ENCODE measurements at places on chromosomes 2 and 18. TPM values are rescaled to one million over a fixed set of nuclear protein-coding genes. Genes with fewer than 3 reads are reported as not detected.

The LRRTM1 gene
- total RNA-seq, result not detected

DNA sequence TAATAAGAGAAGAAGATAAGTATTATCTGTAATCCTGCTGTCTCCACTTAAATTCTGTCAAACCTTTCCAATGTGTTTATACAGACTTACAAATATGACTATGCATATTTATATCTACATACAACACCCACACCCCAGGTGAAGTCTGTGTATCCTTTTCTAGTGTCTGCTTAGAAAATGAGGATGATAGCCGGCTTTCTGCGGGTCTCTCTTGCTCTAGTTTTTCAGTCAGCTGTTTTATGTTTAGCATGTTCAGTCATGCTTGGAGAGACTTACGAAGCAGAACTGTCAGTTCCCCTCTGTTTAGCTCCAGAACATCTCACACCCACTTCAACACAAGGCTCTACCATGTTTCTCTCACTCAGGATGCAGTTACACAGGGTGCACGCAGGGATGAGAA lies 137.3 kb upstream of the NFATC1 start:
- H3K27ac ChIP-seq, result no peak overlapping the region
- no peak for DNase-seq
- H3K4me1 ChIP-seq, result no peaks in the 10 kb centered on the region
- no peaks in the 10 kb centered on the region for H3K27me3 ChIP-seq
- H3K4me3 ChIP-seq, result no peak overlapping the region
- peaks cover 2% of the 10 kb centered on the region for H3K36me3 ChIP-seq

GRCh38 chr2:113032737-113033136 lies 19.9 kb downstream of the IL36B start:
- H3K27ac ChIP-seq, result no peak overlapping the region
- H3K27me3 ChIP-seq, result peaks cover 48% of the 10 kb centered on the region
- H3K4me3 ChIP-seq, result no peak overlapping the region

DNA sequence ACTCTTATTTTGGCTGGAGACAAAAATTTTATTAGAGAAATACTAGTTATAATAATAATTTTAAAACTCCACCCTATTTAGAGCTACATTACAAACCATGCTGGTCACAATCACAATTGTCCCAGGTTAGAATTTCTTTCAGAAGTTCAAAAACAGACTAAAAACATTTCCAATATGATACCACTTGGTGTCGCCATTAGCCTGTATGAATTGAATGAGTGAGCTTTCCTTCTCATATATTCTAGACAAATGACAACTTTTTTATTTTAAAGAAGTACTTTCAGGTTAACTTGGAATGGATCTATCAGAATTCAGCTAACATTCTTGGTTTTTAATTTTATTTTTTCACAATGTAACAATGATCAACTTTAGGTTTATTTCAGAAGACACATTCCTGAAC lies 48.0 kb downstream of the SERPINB8 start:
- no peaks in the 10 kb centered on the region for H3K36me3 ChIP-seq
- H3K27me3 ChIP-seq, result peaks cover 9% of the 10 kb centered on the region
- DNase-seq, result no peak

GRCh38 chr2:72916743-72917137 lies 579 bp upstream of the EMX1 start:
- H3K4me1 ChIP-seq, result peaks cover 22% of the 10 kb centered on the region
- no peaks in the 10 kb centered on the region for H3K36me3 ChIP-seq
- peak overlapping the region; percentile 62 for H3K4me3 ChIP-seq
- peak overlapping the region; percentile 36 for H3K27ac ChIP-seq

All from activated CD8-positive, alpha-beta memory T cell treated with anti-CD3 and anti-CD28 coated beads, Interleukin-2, amount 10 ng/mL, durations not matched to agents 7 days and 5 days (primary cell).